ENCODE measurements at places on chromosomes 6 and 20. TPM values are rescaled to one million over a fixed set of nuclear protein-coding genes. Genes with fewer than 3 reads are reported as not detected.
A peak's percentile ranks its signal among the peaks of the same experiment; 100 is the strongest.

- no peak for DNase-seq
These were observed 49.9 kb downstream of the AIG1 start for GRCh38 chr6:143110572-143110971.

- DNase-seq = no peak
These were observed 100.3 kb downstream of the SH3BGRL2 start for GRCh38 chr6:79731471-79731870.

GRCh38 chr20:48921883-48922820, 641 bp downstream of the ARFGEF2 start:
- DNase-seq = peak; percentile 67

GRCh38 chr6:137161949-137162348, 11.5 kb downstream of the IL22RA2 start:
- DNase-seq = peak; percentile 7

GRCh38 chr6:149483849-149484655, 762 bp downstream of the ZC3H12D start:
- DNase-seq = no peak

CPXM1 gene
- total RNA-seq = not detected
